Thyroid gland (tissue), 4 donors: ENCODE measurements at places on chromosomes 2 and 18. TPM values are rescaled to one million over a fixed set of nuclear protein-coding genes. Genes with fewer than 3 reads are reported as not detected.

Gene CERKL
- total RNA-seq = not detected

Gene REG1B
- not detected for total RNA-seq

Gene ABCG5
- not detected for total RNA-seq

Gene LYG2
- total RNA-seq = not detected

Gene HAT1
- total RNA-seq = 59.7 TPM

Gene COL4A4
- 31.2 TPM for total RNA-seq

Gene PLGLB1
- 2.3 TPM for total RNA-seq

Gene PIEZO2
- total RNA-seq = 5.0 TPM

Gene FMNL2
- total RNA-seq = 51.8 TPM

Gene TMEM247
- total RNA-seq = not detected

DNA sequence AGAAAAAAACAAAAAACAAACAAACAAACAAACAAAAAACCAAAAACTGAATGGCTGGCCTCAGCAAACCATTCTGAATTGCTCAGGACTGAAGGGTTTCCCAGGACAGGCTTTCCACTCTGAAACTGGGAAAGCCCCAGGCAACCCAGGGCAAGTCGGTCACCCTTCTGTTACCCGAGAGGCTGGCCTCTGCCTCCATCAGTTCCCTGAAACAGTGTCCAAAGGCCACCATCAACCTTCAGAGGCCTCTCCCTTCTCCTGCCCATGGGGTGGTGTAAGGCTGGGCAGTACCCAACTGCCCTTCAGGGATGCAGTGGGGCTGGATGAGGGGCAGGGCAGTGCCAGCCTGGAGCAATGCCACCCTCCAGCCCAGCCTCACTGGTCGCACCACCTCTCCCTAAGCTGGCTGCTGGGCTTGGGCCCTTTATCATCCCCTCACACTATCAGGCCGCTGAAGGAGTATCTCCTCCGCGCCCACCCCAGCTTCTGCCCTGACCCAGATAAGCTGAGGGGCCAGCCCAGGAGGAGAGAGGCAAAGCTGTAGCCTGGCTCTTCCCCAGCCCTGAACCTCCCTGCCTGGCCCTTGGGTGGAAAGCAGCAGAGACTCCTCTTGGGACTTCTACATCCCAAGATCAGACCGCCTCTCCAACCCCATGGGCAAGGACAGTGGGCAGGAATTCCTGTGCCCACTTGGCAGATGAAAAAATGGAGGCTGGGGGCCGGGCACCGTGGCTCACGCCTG, 35.9 kb downstream of the ZFP36L2 start:
- DNase-seq = no peak
- no peak overlapping the region for H3K4me3 ChIP-seq
- H3K4me1 ChIP-seq = peaks cover 9% of the 10 kb centered on the region
- H3K27ac ChIP-seq = no peak overlapping the region

- no peaks in the 10 kb centered on the region for H3K4me1 ChIP-seq
- H3K36me3 ChIP-seq = no peaks in the 10 kb centered on the region
- no peak overlapping the region for H3K4me3 ChIP-seq
- H3K27me3 ChIP-seq = no peaks in the 10 kb centered on the region
- H3K27ac ChIP-seq = no peak overlapping the region
These were observed 422.8 kb downstream of the SETBP1 start for GRCh38 chr18:45103319-45104048.

- H3K27me3 ChIP-seq = no peaks in the 10 kb centered on the region
- no peak overlapping the region for H3K4me3 ChIP-seq
- H3K27ac ChIP-seq = no peak overlapping the region
- no peaks in the 10 kb centered on the region for H3K36me3 ChIP-seq
- DNase-seq = no peak
These were observed 162.0 kb downstream of the SLC4A3 start for GRCh38 chr2:219789476-219789875.

- no peak for DNase-seq
- peaks cover 66% of the 10 kb centered on the region for H3K4me1 ChIP-seq
- H3K4me3 ChIP-seq = no peak overlapping the region
These were observed 157.6 kb downstream of the HAUS1 start for GRCh38 chr18:46261799-46262198.

- peak; percentile 52 for DNase-seq
- no peaks in the 10 kb centered on the region for H3K27me3 ChIP-seq
- H3K4me3 ChIP-seq = no peak overlapping the region
- H3K4me1 ChIP-seq = no peaks in the 10 kb centered on the region
These were observed 30.7 kb downstream of the CAMKMT start for GRCh38 chr2:44392338-44392943.

- no peak for DNase-seq
- H3K36me3 ChIP-seq = no peaks in the 10 kb centered on the region
- H3K27me3 ChIP-seq = no peaks in the 10 kb centered on the region
- no peak overlapping the region for H3K27ac ChIP-seq
- H3K4me1 ChIP-seq = no peaks in the 10 kb centered on the region
These were observed 56.3 kb downstream of the MARCHF4 start for GRCh38 chr2:216315802-216316603.

DNA sequence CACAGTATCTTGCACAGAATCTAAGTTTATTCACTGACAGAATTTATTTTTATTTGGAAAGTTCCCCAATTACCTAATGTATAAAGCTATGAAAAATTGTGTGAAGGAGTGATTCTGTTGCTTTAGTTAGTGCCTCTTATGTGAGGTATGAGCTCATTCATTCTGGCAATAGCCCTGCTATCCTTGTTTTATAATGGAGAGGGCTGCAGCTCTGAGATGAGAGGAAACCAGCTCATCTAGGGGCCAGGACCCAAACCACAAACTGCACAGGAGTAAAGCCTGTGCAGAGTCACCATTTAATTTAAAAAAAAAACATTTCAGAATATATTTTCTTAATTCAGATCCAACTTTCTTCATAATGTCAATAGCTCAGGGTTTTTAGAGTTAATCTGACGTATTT, 383.0 kb downstream of the TMEM182 start:
- H3K27me3 ChIP-seq = no peaks in the 10 kb centered on the region
- H3K36me3 ChIP-seq = no peaks in the 10 kb centered on the region
- no peak overlapping the region for H3K4me3 ChIP-seq
- no peaks in the 10 kb centered on the region for H3K4me1 ChIP-seq

DNA sequence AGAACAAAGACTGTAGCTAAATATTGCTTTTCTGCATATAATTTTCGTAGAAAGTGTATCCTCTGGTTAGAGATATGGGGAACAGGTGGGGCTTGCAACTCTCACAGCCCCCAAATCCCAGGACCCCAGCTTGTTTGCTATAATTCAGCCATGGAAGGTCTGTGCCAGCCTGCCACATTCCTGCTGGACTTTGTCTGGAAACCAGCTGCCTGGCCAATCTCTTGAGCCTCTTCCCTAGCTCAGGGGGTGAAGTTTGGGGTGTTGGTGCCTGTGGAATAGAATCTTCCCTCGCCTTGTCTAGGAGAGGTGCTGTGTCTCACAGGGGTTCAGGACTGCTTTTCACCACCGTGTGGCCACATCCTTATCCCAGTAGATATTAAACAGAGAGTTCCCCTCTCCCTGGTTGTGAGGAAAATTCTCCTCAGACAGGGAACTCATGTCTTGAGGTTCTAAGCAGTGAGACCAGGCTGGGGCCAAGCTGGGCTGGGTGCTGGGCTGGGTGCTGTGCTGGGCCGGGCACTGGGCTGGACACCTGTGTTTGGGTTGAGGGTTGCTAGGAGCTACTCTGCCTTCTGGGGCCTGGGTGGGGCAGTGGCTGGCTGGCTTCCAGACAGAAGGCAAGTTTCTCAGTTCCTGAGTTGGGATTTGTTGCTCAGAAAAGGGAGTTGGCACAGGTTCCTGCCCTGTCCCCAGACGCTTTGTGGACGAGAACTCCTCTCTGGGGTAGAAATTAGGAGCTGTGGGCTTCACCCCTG, 12.3 kb downstream of the TOGARAM2 start:
- H3K4me3 ChIP-seq = no peak overlapping the region
- H3K36me3 ChIP-seq = no peaks in the 10 kb centered on the region
- peaks cover 21% of the 10 kb centered on the region for H3K4me1 ChIP-seq
- peak; percentile 65 for DNase-seq
- no peaks in the 10 kb centered on the region for H3K27me3 ChIP-seq

- no peak for DNase-seq
- no peak overlapping the region for H3K27ac ChIP-seq
- H3K4me3 ChIP-seq = no peak overlapping the region
- H3K27me3 ChIP-seq = no peaks in the 10 kb centered on the region
- H3K36me3 ChIP-seq = no peaks in the 10 kb centered on the region
- H3K4me1 ChIP-seq = peaks cover 4% of the 10 kb centered on the region
These were observed 57.5 kb upstream of the CXCR4 start for GRCh38 chr2:136175466-136175865.

DNA sequence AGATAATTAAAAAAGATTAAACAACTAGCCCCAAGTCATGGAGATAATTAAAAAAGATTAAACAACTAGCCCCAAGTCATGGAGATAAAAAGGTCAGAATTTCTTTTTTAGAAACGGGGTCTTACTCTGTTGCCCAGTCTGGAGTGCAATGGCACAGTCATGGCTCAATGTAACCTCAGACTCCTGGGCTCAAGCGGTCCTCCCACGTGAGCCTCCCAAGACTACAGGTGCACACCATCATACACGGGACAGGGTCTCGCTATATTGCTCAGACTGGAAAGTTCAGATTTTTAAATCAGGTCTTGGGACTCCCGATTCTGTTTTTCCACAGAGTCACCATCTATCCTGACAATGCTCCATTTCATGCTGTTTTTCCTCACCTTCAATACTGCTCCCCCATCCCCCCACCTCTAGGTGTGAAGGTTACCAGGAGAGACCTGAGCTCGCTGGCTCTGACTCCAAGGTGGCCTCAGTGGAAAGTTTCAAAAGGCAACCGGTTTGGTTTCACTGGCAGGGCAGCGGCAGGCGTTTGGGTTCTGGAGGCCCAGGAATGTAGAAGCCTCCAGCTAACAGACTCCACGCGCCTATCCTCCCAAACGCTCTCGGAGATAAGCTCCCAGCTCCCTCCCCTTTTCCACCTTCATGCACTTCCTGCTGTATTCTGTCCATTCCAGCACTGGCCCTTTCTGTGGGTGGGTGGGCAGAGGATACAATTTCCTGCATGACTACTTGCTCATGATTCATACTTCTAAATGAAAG, 2.9 kb upstream of the SEMA4C start:
- H3K4me1 ChIP-seq = peaks cover 5% of the 10 kb centered on the region
- no peak overlapping the region for H3K27ac ChIP-seq
- no peaks in the 10 kb centered on the region for H3K27me3 ChIP-seq
- no peaks in the 10 kb centered on the region for H3K36me3 ChIP-seq

- no peak overlapping the region for H3K27ac ChIP-seq
- no peaks in the 10 kb centered on the region for H3K27me3 ChIP-seq
- no peaks in the 10 kb centered on the region for H3K4me1 ChIP-seq
- DNase-seq = no peak
- no peaks in the 10 kb centered on the region for H3K36me3 ChIP-seq
These were observed 47.6 kb upstream of the MSTN start for GRCh38 chr2:190110131-190110530.

GRCh38 chr2:85166021-85166420, 32.8 kb downstream of the TCF7L1 start:
- no peaks in the 10 kb centered on the region for H3K36me3 ChIP-seq
- H3K4me3 ChIP-seq = no peak overlapping the region
- peak overlapping the region; percentile 10 for H3K27ac ChIP-seq
- no peaks in the 10 kb centered on the region for H3K27me3 ChIP-seq
- no peak for DNase-seq
- peaks cover 56% of the 10 kb centered on the region for H3K4me1 ChIP-seq

GRCh38 chr2:228056293-228057097, 125.0 kb downstream of the SPHKAP start:
- H3K27me3 ChIP-seq = no peaks in the 10 kb centered on the region
- H3K36me3 ChIP-seq = no peaks in the 10 kb centered on the region
- H3K4me3 ChIP-seq = no peak overlapping the region

GRCh38 chr18:59200787-59201186, 19.2 kb upstream of the GRP start:
- no peaks in the 10 kb centered on the region for H3K4me1 ChIP-seq
- no peak overlapping the region for H3K4me3 ChIP-seq
- H3K27me3 ChIP-seq = no peaks in the 10 kb centered on the region
- no peak for DNase-seq
